Heart left ventricle (tissue), 16 donors: ENCODE measurements at places on chromosomes 2 and 18.

DNA sequence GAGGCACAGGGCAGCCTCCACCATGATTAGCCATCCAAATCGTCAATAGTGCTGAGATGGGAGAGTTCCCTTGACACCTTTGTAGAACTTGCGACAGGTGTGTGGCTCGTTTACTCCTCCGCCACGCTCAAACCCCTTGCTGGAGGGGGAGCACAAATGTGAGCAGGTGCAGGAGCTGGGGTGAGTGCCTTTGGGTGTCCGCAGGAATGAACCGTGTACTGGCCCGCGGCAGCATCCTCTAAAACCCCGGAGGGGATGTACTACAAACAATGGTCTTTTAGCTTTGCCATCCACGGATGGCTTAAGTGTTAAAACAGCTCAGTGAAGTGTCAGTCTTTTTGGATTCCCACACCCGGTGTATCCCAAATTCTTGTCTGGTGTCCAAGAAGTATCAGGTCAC, 21.4 kb upstream of the TDRD15 start:
- H3K27me3 ChIP-seq, result no peaks in the 10 kb centered on the region
- H3K36me3 ChIP-seq, result no peaks in the 10 kb centered on the region
- H3K27ac ChIP-seq, result no peak overlapping the region
- H3K4me1 ChIP-seq, result no peaks in the 10 kb centered on the region
- no peak overlapping the region for H3K4me3 ChIP-seq
- no peak for DNase-seq

DNA sequence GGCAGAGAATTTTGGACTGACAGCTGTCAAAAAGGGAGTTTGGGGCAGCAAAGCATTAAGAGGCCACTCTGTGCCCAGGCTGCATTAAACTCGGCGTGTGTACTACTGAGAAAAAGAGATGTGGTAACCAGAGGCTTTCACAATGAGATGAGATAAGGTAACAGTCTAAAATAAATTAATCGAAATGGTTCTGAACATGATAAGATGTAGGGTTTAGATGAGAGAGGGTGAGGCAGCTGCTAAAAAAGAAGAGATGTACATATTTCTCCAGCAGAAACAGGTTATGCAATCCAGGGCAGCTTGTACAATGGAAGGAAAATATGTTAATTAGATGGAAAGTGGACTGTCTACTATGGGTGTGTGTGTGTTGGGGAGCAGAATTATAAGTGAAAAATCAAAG, 39.2 kb upstream of the ACTR3 start:
- H3K27me3 ChIP-seq, result no peaks in the 10 kb centered on the region
- no peaks in the 10 kb centered on the region for H3K4me1 ChIP-seq
- H3K27ac ChIP-seq, result no peak overlapping the region
- H3K4me3 ChIP-seq, result no peak overlapping the region
- no peak for DNase-seq

GRCh38 chr2:9269695-9270360, 63.2 kb downstream of the ASAP2 start:
- no peak overlapping the region for H3K27ac ChIP-seq
- no peak for DNase-seq
- no peak overlapping the region for H3K4me3 ChIP-seq
- H3K4me1 ChIP-seq, result peaks cover 8% of the 10 kb centered on the region
- no peaks in the 10 kb centered on the region for H3K36me3 ChIP-seq

GRCh38 chr18:24000613-24001490, 13.7 kb upstream of the TTC39C start:
- H3K27ac ChIP-seq, result no peak overlapping the region
- no peaks in the 10 kb centered on the region for H3K4me1 ChIP-seq
- H3K27me3 ChIP-seq, result no peaks in the 10 kb centered on the region
- no peaks in the 10 kb centered on the region for H3K36me3 ChIP-seq
- DNase-seq, result no peak

- H3K4me1 ChIP-seq, result peaks cover 20% of the 10 kb centered on the region
- no peak overlapping the region for H3K4me3 ChIP-seq
- no peak overlapping the region for H3K27ac ChIP-seq
Measured at GRCh38 chr18:57433482-57433881, 1.7 kb upstream of the ONECUT2 start.

- H3K36me3 ChIP-seq, result no peaks in the 10 kb centered on the region
- no peaks in the 10 kb centered on the region for H3K27me3 ChIP-seq
- no peak for DNase-seq
- no peak overlapping the region for H3K4me3 ChIP-seq
- H3K4me1 ChIP-seq, result no peaks in the 10 kb centered on the region
Measured at GRCh38 chr18:49961271-49961670, 147.9 kb upstream of the ACAA2 start.

DNA sequence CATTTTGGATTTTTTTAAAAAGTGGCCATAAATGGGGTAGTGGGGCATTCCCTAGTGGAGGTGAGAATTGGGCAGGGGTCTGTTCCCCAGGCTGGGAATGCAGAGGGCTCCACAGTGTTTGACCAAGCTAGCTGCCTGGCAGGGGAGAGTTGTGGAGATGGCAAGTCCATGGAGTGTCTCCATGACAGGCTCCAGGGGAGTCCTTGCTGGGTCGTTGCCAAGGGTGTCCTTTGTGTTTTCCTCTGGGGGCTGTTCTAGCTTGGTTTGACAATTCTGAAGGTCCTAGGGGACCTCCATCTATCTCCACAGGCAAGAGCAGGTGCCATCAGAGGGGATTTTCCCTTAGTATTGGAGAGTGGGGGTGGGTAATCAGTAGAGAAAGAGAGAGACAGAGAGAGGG, 265.3 kb downstream of the DYSF start:
- H3K4me1 ChIP-seq, result peaks cover 81% of the 10 kb centered on the region
- DNase-seq, result no peak
- H3K27ac ChIP-seq, result no peak overlapping the region

- no peak for DNase-seq
- H3K4me1 ChIP-seq, result no peaks in the 10 kb centered on the region
- peaks cover 58% of the 10 kb centered on the region for H3K36me3 ChIP-seq
- no peak overlapping the region for H3K27ac ChIP-seq
- no peak overlapping the region for H3K4me3 ChIP-seq
Measured at GRCh38 chr18:9233771-9234440, 97.3 kb downstream of the ANKRD12 start.

GRCh38 chr2:25044990-25045389, 3.1 kb downstream of the EFR3B start:
- peaks cover 17% of the 10 kb centered on the region for H3K4me1 ChIP-seq
- H3K27me3 ChIP-seq, result no peaks in the 10 kb centered on the region
- no peak for DNase-seq
- no peak overlapping the region for H3K27ac ChIP-seq

DNA sequence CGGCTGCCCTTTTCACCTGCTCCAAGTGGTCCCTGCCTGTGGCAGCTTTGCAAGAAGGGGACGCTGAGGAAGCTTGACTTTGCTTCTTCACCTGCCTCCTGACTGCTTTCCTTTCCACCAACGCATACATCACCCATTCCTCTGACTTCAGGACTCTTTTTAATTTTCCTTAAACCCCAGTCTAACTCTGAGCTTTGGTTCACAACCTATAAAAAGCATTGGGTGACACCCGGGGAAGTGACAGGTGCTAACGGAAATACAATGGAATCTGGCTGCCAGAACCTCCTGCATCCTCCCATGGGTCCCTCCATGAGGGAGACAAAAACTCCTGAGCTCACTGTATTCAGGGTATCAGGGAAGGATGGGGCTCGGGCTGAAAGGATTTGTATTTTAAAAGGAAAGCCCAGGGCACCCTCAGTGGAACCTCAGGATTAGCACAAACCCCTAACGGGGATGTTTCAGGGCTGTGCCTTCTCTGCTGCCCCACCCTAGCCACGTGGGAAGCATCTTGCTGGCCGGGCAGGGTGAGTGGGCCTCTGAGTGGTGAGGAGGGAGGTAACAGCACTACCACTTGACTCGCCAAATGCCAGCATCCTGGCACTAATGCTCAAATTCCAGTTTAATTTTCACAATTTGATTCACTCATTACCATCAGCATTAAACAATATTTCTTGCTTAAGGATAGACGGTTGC, 284.8 kb downstream of the CELF4 start:
- H3K4me1 ChIP-seq, result no peaks in the 10 kb centered on the region
- peaks cover 34% of the 10 kb centered on the region for H3K27me3 ChIP-seq
- no peak overlapping the region for H3K4me3 ChIP-seq
- no peak for DNase-seq

DNA sequence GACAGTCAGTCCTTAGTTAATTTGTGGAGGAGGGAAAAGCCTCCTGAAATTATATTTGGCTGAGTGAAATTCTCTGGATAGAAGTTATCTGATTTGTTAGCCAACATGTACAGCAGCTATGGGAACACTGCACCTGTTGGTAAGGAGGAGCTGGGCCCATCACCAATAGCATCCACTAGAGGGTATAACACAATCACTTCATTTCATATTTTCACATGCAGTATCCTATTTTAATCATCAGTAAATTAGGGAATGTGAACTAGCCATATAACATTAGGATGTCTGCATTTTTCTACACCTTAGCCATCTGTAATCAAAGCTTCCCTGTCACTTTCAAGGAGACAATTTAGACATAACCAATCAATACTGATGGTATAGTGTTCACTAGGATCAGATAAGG, 818.4 kb upstream of the CDH2 start:
- no peaks in the 10 kb centered on the region for H3K4me1 ChIP-seq
- no peak for DNase-seq
- H3K36me3 ChIP-seq, result no peaks in the 10 kb centered on the region

GRCh38 chr2:222656526-222657446, 894 bp upstream of the FARSB start:
- DNase-seq, result no peak
- H3K4me3 ChIP-seq, result peak overlapping the region; percentile 91
- peaks cover 31% of the 10 kb centered on the region for H3K4me1 ChIP-seq
- peak overlapping the region; percentile 92 for H3K27ac ChIP-seq
- H3K27me3 ChIP-seq, result no peaks in the 10 kb centered on the region

- no peak overlapping the region for H3K27ac ChIP-seq
- H3K4me1 ChIP-seq, result peaks cover 6% of the 10 kb centered on the region
- H3K36me3 ChIP-seq, result no peaks in the 10 kb centered on the region
- no peak for DNase-seq
- H3K27me3 ChIP-seq, result no peaks in the 10 kb centered on the region
Measured at GRCh38 chr18:8821083-8821465, 115.7 kb downstream of the MTCL1 start.

DNA sequence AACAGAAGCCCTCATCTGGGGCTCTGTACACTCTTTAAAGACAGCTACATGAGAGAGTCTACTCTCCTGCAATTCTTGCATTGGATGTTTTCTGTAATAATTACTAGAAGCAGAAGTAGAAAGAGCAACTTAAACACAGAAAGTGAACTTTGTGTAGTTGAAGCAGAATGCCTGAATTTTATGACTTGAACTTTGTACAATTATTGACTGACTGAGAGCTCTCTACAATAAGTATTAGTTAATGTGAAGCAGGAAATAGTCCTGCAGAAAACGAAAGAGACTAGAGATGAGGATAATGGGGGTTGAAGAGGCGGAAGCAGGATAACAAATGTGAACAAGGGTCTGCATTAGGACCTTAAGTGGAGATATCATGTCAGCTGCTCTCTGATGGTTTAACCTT, 79.2 kb upstream of the STK39 start:
- DNase-seq, result no peak
- H3K36me3 ChIP-seq, result no peaks in the 10 kb centered on the region
- H3K27ac ChIP-seq, result no peak overlapping the region
- no peaks in the 10 kb centered on the region for H3K4me1 ChIP-seq
- H3K4me3 ChIP-seq, result no peak overlapping the region

- no peaks in the 10 kb centered on the region for H3K36me3 ChIP-seq
- no peak overlapping the region for H3K4me3 ChIP-seq
Measured at GRCh38 chr2:134231965-134232340, 21.9 kb upstream of the MGAT5 start.

DNA sequence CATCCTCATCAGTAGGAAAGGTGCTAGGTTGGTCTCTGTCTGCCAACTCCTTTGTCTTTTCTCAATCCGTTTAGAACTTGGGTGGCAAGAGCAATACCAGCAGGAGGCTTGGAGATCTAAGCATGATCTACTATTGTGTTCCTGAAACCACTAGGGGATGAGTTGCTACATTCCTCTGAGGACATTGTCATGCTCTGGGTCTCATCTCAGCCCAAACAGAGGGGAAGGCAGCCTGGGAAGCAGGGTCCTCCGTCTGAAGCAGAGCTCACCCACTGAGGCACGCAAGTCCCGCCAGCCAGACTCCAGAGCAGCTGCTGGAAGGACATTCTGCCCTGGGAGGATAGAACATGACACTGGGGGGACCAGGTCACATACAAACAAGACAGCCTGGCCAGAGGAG, 162.9 kb downstream of the MTCL1 start:
- H3K4me3 ChIP-seq, result no peak overlapping the region
- no peaks in the 10 kb centered on the region for H3K27me3 ChIP-seq
- no peaks in the 10 kb centered on the region for H3K4me1 ChIP-seq
- H3K27ac ChIP-seq, result no peak overlapping the region

DNA sequence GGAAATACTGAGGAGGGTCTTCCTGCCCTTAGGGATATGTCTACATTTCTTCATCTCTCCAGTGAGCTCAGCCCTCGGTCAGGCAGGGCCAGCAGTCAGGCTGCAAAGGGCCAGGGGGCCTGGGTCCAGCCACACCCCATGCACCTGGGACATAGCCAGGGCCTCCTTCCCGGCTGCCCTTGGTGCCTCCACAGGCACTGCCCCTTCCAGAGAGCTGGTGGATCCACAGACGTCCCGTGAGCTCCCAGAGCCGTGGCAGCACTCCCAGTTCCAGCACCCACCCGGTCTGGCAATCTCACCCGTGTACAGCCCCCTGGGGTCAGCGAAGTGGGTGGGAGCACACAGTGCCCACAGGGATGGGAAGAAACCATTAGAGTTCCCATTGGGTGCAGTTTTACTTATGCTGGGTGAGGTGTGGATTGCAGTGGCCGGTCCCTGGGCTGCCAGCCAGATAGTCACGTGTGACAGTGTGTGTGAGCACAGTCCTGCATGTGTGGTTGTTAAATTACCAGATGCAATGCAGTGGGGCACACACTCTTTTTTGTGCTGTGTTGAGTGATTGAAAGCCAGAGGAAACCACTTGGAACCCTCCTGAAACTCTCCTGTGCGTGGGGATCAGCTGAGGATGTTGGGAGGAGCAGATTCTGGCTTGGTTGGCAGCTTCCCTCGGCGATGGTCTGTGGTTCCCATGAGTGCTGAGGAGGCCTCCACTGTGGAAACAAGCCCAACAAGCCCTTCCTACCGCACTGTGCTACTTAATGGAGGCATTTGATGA, 131.0 kb downstream of the SNTG2 start:
- H3K4me3 ChIP-seq, result no peak overlapping the region
- H3K36me3 ChIP-seq, result no peaks in the 10 kb centered on the region
- peaks cover 2% of the 10 kb centered on the region for H3K27me3 ChIP-seq
- DNase-seq, result no peak
- H3K4me1 ChIP-seq, result no peaks in the 10 kb centered on the region

GRCh38 chr2:212730994-212731393, 192.4 kb upstream of the ERBB4 start:
- no peaks in the 10 kb centered on the region for H3K4me1 ChIP-seq
- no peak overlapping the region for H3K27ac ChIP-seq
- H3K36me3 ChIP-seq, result no peaks in the 10 kb centered on the region
- no peaks in the 10 kb centered on the region for H3K27me3 ChIP-seq
- DNase-seq, result no peak

DNA sequence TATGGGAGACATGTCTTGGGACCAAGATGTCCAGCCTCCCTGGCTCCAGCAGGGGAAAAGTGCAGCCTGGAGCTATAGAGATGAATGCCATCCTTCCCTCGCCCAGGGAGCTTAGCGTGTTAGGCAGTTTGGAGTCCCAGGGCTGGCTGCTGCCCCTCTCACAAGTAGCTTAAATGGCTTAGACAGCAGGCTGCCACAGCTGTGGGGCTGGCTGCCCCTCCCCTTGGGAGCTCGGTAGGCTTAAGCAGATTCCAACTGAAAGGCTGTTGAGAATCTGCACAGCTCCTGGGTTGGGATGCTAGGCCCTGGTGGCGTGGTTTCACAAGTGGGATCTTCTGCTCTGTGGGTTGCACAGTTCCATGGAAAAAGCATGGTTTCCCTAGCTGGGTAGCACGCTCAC, 940.5 kb upstream of the DDX18 start:
- no peaks in the 10 kb centered on the region for H3K27me3 ChIP-seq
- no peak overlapping the region for H3K4me3 ChIP-seq
- H3K36me3 ChIP-seq, result no peaks in the 10 kb centered on the region
- no peak overlapping the region for H3K27ac ChIP-seq
- H3K4me1 ChIP-seq, result no peaks in the 10 kb centered on the region
- no peak for DNase-seq
